ENCODE measurements at places on chromosomes 4 and X.
A peak's percentile ranks its signal among the peaks of the same experiment; 100 is the strongest.

GRCh38 chrX:45876206-45876605 is 669.0 kb downstream of the ZNF674 start:
- DNase-seq: no peak

DNA sequence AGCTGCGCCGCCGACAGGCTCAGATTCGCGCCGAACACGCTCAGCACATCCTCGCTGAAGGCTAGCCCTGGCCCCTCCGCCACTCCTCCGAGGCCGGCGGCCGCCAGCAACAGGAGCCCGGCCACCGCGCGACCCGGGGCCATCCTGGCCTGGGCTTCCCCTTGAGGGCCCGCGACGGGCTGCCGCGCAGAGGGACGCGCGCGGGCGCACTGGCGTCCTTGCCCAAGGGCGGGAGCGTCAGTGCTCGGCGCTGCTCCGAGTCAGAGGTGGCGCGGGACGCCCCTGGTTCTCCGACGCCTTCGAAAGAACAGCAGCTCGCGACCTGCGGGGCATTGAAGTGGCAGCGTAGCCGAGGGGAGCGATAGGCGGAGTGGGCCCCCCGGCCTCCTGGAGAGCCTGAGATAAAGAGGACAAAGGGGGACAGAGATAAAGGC is 745 bp downstream of the SLC39A8 start:
- peak; percentile 64 for DNase-seq

GRCh38 chrX:53076671-53077070 is 5.5 kb upstream of the TSPYL2 start:
- DNase-seq: no peak

- peak; percentile 56 for DNase-seq
Observed at GRCh38 chrX:36436361-36436760, 516.8 kb downstream of the CFAP47 start.

- DNase-seq: peak; percentile 74
Observed at GRCh38 chrX:14039344-14039743, 9.7 kb upstream of the GEMIN8 start.

DNA sequence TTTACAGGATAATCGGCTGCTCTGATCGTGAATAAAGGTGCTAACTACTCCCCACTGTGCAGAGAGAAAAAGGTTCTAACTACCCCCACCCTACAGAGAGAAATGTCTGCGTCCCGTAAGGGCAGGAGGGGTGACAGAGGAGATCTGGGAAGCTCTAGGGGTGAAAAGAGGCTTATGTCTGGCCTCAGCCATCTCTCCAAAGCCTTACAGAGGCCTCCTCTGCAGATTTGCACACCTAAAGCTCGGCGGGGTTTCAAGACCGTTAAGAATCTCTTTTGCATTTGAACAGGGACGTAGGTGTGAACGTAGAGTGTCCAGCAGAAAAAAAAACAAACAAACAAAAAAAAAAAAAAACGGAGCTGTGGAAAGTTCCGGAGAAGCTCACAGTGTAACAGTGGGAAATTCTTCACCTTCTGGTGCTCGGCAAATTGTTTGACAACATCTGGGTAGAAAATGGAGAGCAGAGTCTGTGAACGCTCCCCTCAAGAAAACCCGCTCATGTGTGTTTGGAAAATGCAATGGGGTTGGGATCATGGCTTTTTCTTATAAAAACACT is 161.0 kb downstream of the SHOX start:
- no peak for DNase-seq

DNA sequence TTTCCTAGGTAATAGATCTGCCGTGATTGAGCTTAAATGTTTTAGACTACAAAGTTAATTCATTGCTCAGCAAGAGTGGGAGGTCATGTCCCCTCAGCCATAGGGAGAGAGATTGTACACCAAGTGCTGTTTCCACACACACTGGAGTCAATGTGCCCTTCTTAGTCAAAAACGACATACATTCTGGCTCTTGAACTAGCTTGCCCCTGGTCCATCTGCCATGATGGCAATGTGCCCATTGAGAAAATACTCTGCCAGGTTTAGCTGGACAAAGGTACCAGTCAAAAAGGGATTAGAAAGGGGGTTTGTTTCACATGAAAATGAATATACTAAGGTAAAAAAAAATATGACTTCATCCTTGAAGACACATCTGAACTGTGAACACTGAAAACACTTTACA is 377.1 kb upstream of the ADGRL3 start:
- no peak for DNase-seq

DNA sequence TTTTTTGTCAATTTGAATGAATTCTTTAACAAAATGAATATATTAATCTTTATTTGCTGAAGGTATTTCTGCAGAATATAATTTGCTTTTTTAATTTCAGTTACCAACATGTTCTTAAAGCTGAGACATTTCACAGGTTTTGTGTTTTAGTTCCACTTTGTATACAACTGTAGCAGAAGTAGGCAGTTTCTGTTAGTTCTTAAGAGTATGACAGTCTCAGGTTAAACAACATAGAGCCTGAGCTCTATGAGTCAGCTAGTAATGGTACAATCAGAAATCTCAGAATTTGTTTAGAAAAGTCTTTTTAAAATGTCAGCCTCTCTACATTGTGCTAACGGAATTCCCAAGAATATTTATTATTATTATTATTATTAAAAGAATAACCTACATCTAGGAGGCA is 50.4 kb downstream of the GSTCD start:
- DNase-seq: no peak

GRCh38 chrX:15679246-15679645 is 14.6 kb upstream of the CLTRN start:
- DNase-seq: no peak

GRCh38 chrX:74804574-74804973 is 120.7 kb downstream of the NEXMIF start:
- DNase-seq: no peak

- DNase-seq: peak; percentile 64
Observed at GRCh38 chr4:140952717-140953116, 180.6 kb downstream of the RNF150 start.

DNA sequence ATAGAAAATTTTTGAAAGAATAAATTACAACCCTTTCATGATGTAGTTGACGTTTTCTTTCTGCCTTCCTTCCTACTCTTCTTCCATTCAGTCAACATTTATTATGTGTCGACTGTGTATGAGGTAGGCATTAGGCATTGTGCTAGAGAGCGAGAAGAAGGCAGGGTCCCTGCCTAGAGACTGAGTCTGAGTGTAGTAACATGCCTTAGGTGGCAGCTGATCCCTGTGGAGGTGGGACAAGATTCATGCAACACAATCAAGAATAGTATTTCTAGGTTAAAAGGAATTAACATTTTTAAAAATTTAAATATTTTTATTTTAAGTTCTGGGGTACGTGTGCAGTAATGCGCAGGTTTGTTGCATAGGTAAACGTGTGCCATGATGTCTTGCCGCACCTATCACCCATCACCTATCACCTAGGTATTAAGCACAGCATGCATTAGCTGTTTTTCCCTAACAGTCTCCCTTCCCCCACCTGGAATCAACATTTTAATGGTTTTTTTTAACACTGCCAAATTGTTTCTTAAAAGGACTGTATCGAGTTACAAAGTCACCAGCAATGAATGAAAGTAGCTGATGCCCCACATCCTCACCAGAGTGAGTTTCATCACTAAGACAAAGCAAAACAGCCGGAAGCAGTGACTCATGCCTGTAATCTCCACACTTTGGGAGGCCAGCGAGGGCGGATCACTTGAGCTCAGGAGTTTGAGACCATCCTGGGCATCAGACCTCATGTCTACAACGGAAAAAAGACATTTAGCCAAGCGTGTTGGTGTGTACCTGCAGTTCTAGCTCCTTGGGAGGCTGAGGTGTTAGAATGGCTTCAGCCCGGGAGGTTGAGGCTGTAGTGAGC is 84.0 kb downstream of the WWC2 start:
- peak; percentile 4 for DNase-seq

DNA sequence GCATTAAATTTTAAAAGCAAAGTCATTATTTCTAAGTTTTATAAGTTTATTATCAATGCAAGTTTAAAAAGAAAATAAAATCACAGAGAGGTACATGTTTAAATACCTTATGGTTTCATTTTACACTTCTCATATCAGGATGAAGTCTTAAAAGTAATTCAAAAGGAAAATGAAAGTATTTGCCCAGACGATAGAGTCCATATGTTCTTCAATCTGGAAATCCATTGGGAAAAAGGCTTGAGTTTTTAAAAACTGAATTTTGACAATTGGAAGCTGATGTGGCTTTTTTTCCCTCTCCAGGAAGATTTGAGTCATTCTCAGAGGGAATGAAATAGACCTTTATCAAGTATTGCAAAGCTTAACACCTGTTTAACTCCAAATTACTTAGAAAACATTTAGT is 37.1 kb downstream of the MAB21L2 start:
- DNase-seq: no peak

DNA sequence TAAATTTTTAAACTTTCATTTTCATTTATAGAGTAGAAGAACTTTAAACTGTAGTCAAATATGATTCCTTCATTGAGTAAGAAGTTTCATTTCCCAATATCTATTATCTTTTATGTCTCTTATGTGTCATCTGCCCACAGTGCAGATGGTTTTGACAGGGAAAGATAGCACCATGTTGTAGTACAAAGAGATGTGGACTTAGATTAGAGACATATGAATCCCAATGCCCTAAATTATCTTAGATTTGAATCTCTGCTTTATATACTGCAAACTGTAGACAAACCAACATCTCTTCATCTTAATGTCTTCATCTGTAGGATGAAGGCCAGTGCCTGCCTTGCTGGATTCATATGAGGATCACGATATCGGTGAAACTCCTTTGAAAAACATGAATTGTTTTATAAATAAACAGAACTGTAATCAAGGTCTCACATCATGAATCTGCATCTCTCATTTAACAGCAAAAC is 217.5 kb downstream of the BANK1 start:
- no peak for DNase-seq

- peak; percentile 76 for DNase-seq
Observed at GRCh38 chrX:14697451-14697850, 168.1 kb downstream of the GLRA2 start.

GRCh38 chr4:174402470-174403176 is 118.9 kb downstream of the CEP44 start:
- peak; percentile 85 for DNase-seq

DNA sequence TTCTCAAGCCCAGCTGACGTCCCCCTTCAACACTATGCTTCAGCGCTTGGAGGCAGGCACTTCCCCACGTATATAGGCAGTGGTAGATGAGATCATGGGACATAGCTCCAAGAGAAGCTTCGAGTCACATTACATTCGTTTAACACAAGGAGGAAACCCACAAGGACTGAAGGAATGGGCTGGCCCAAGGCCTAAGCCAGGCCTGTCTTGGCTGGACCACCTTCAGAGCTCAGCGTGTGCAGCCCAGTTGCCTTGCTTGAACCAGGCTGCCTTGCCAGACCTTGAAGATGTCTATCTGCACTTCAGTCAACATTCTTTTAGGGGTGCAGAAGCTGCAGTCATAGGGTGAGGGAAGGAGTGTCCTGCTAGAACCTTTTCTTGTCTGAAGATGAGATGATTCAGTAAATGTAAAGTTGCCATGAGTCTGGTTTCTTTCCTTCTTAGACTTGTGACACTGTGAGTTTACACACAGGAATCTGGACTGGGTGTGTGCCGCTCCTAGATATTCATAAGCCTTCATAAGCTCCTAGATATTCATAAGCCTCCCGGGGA is 144.1 kb upstream of the RBPJ start:
- DNase-seq: no peak

GRCh38 chrX:30690330-30690729 is 37.1 kb downstream of the GK start:
- DNase-seq: no peak
